ENCODE measurements at places on chromosomes 11 and 22. TPM values are rescaled to one million over a fixed set of nuclear protein-coding genes. Genes with fewer than 3 reads are reported as not detected.

DNA sequence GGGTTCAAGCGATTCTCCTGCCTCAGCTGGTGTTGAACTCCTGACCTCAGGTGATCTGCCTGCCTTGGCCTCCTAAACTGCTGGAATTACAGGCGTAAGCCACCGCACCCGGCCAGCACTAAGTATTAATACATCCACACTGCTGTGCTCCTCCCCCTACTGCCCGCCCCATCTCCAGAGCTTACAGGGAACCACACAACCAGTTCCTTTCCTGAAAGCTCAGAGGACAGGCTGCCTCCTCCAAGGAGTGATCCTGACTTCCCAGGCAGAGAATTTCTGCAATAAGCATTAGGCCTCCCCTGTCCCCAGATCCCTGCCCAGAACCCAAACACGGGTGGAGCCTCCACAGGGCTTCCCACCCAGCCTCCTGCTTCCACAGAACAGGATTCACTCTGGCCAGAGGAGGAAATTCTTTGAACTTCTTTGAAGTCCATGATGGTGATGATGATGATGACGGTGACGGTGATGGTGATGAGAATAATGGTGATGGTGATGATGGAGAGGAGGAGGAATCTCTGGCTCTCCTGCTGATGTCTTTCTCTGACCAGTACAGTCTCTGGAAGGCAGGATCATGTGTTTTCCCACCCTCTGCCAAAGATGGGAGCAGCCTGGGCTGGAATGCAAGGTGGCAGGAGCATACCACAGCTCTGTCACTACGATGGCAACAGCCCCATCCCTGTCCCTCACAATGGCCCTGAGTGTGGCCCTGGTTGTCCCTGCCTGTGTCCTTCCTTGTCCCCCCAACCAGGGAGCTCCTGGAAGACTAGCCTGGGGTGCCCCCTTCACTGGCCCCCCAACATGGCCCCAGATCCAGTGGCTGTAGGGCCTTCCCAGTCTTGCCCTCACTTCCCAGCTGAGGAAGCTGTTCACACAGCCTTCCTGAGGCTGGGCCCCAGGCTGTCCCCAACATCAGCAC is 33.5 kb upstream of the CSNK1E start:
- DNase-seq = no peak

GRCh38 chr11:47005441-47005840 is 68.9 kb downstream of the CSTPP1 start:
- no peak for DNase-seq

DNA sequence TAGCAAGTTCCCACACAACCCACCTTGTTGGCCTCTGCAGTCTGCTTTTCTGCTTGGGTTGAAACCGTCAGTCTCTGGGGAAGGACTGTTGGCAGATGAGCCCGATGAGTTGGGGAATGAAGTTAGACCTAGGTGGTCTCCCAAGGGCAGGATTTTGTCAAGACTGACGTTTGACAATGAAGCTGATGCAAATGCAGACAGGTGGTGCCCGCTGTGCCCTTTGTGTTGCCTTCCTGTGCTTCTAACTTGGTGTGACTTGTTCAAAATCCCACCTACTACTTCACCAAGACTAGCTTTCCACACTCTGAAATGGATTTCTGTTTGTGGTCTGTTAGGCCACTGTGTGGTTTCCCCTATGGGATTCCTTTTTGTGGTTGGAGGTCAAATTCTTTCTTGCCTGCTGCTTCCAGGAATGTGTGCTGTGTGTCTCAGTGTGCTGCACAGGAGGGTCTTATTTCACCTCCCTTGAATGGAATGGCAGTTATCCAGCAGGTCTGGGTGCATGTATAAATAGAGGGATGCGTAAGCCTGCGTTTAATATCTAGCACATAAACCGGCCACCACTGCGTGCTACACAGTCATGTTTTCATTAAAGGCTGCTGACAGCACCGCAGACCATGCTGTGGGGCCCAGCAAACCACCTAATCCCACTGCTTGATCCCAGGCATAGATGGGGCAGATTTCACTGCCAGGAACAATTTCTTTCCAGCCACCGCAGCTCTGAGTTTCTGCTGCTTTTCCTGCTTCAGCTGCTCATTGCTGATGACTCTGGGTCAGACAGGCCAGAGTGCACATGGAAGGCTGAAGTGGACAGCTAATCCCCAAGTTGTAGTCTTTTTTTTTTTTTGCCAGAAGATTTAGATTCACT is 44.8 kb downstream of the ADAMTS8 start:
- DNase-seq = no peak

CLMP gene
- 0.44 TPM for total RNA-seq

- DNase-seq = no peak
Measured at GRCh38 chr11:57735619-57736298, 5.5 kb upstream of the SELENOH start.

GLYAT gene
- not detected for total RNA-seq

HMGXB4 gene
- total RNA-seq = 33.9 TPM

All from activated CD4-positive, alpha-beta memory T cell treated with anti-CD3 and anti-CD28 coated beads for 36 hours (primary cell).